NCI-H1436 (cell line): ENCODE measurements at places on chromosomes 16 and 17.

DNA sequence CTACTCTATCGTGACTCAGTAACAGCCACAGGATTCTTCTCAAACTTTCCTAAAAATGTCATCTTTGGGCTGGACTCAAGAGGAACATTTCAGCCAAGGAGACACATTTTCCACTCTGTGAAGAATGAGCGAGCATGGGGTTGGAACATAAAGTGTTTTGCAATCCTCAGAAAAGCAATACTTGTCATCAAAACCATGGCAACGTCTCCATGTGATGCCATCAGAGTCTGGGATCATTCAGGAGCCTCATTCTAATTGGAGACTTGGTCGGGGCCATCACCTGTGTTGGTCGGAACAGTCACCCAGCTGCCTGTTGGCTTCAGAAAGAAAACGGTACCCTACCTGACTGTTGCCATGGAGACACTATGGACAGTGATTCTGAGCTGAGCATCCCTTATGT lies 25.5 kb downstream of the MYOCD start:
- DNase-seq, result no peak

GRCh38 chr17:83152745-83153611 lies 73.6 kb downstream of the METRNL start:
- no peak for DNase-seq

- no peak for DNase-seq
Observed at GRCh38 chr17:48625495-48626244, 488 bp downstream of the HOXB9 start.

DNA sequence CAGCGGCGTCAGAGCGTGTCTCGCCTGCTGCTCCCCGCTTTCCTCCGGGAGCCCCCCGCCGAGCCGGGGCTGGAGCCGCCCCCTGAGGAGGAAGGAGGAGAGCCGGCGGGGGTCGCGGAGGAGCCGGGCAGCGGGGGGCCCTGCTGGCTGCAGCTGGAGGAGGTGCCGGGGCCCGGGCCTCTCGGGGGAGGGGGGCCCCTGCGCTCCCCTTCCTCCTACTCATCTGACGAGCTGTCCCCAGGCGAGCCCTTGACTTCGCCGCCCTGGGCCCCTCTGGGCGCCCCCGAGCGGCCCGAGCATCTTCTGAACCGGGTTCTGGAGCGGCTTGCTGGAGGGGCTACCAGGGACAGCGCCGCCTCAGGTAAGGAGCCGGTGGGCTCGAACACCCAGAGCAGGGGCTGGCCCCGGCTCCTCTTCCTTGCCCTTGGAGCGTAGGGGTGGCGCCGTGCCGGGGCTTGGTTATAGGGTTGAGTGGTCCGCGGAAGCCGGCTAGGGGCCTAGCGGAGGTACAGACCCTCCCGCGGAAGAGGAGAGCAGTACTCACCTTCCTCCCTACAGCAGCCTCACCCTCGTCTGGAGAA lies 841 bp downstream of the RAPGEFL1 start:
- no peak for DNase-seq

GRCh38 chr16:54140057-54140787 lies 146.4 kb downstream of the IRX3 start:
- no peak for DNase-seq

- DNase-seq, result no peak
Observed at GRCh38 chr17:67912088-67912487, 84.2 kb downstream of the C17orf58 start.
